ENCODE measurements at places on chromosomes 3 and 15. TPM values are rescaled to one million over a fixed set of nuclear protein-coding genes. Genes with fewer than 3 reads are reported as not detected.
A peak's percentile ranks its signal among the peaks of the same experiment; 100 is the strongest.

Gene C3orf20
- polyA plus RNA-seq: 0.30 TPM

- DNase-seq: no peak
Measured at GRCh38 chr3:69250014-69250413, 127.6 kb upstream of the LMOD3 start.

DNA sequence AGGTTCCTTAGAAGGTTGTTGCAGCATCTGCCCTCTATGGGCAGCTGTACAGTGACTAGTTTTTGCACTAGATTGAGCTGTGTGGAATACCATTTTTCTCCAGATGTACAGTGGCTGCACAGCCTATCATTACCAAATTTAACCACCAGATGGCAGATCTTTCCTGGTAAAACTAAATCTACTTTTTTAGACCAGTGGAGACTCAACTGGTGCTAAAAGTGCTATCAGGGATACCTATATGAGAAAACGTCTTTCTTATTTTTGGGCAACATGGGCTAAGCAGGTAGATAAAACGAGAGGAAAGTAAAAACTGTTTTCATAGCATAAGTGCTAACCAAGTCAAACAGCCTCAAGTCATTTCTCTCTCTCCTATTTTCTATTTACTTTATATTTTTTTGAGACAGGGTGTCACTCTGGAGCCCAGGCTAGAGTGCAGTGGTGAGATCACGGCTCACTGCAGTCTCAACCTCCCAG lies 21.2 kb downstream of the IGSF10 start:
- peak; percentile 59 for DNase-seq

- DNase-seq: no peak
Measured at GRCh38 chr3:196121066-196121465, 39.2 kb upstream of the TFRC start.

GRCh38 chr15:94327356-94327936 lies 96.1 kb downstream of the MCTP2 start:
- no peak for DNase-seq

DNA sequence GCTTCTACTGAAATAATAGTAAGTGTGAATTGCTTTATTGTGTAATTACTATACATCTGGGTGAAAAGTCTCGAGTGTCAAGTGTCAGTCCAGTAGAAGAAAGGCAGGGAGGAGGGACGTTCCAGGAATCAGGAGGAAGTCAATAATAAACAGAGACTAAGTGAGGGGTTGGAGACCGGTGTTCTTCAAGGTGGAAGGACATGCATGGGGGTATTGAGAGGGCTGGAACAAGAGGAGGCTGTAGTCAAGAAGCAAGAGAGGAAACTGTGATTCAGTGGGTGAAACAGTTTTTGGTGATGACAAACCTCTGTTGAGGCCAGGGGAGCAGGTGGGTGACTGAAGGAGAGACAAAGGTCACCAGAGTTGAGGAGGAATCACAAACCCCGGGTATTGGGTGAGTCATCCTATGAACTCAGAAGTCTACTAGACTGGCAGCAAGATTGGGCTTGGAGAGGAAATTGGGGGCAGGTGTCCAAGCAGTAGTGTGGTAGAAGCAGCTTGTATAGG lies 11.6 kb upstream of the SCAMP5 start:
- DNase-seq: no peak

- no peak for DNase-seq
Measured at GRCh38 chr3:76997733-76998132, 42.2 kb upstream of the ROBO2 start.

Gene ABI3BP
- 32.4 TPM for polyA plus RNA-seq

DNA sequence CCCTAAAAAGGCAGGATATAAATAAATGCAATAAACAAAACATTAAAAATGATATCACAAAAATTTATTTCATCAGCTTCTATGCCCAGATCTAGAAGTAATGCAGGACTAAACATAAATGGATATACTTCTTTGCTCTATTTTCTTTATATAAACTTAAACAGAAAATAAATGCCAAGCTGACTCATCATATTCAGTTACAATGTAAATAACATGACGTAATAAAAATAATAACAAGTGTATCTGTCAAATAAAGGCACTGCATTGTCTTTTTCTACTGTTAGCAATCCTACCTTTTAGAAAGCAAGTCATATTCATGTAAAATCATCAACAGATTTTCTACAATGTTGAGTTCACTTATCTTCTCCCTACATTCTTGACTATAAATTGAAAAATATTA lies 61.6 kb downstream of the NEK10 start:
- no peak for DNase-seq

DNA sequence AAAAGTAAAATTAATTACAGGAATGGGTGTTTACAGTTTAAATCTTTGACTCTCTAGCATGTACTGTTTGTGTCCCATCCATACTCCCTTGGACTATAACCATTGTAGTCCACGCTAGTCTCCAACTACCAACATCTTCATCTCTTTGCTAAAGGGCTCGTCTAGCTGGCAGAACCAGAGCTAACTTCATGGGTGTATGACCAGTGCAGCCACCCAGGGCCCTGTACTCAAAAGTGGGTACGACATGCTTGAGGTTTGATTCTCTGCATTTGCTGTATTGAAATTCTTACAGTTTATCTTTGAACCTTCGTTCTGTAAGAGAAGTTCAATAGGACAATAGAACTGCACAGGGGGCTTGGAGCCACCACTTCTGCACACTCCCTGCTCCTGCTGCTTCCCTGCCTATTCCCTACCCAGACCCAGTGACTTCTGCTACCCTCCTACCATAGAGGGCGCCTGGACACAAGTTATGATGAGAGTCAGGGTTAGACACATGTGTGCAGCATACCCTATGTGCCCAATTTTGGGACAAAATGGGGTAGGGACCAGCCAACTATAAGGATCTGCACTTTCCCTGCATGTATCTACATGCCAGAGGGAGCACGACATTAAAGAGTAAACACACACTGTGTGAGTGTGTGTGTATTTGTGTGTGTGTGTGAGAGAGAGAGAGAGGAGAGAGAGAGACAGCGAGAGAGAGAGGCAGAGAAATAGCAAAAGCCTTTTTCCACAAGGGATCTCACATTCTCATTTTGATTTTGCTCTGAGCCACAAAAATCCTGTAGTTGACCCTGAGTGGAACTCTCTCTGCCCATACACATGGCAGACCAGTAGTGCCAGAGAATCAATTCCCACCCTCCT lies 59.0 kb upstream of the NECTIN3 start:
- DNase-seq: no peak

DNA sequence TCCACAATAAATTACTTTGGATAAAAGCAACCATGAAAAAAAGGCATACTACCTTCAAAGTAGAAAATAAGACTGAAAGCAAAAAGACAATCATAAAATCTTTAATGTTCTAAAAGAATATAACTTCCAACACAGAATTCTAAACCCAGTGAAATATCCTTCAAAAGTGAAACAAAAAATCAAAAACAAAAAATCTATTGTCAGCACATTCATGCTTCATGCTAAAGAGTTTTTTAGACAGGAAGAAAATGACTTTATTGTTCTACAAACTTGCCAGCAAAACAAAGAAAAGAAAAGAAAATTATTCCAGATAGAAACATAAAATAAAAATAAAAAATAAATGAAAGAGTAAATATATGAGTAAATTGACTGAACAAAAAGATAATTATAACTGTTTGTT lies 134.9 kb downstream of the EFHB start:
- no peak for DNase-seq

Measured in right renal pelvis (tissue), 4 donors.